ENCODE measurements at places on chromosomes 4 and X. TPM values are rescaled to one million over a fixed set of nuclear protein-coding genes. Genes with fewer than 3 reads are reported as not detected.
A peak's percentile ranks its signal among the peaks of the same experiment; 100 is the strongest.

- DNase-seq, result no peak
Observed at GRCh38 chrX:129787336-129788055, 7.7 kb downstream of the SASH3 start.

The SPIN3 gene
- 6.6 TPM for total RNA-seq

The SPATA4 gene
- total RNA-seq, result not detected

DNA sequence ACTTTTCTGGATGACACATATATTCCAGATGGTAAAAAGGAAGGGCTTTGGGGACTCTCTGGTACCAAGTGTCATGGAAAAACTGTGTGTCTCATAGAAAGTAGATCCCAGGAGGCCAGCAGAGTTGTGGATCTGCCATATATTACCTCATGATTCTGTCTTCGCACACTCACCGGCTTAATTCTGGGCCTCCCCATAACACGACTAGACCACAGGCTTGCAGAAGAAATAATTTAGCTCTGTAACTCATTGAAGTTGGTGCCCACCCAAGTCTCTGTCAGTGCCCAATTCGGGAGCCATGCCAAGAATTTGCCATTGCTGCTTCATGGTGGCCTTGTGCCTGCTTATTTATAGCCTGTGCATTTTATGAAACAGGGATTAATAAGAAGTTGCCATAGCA is 104.5 kb downstream of the AR start:
- no peak for DNase-seq

The N4BP2 gene
- 17.6 TPM for total RNA-seq

GRCh38 chrX:119292445-119292844 is 56.4 kb downstream of the PGRMC1 start:
- no peak for DNase-seq

DNA sequence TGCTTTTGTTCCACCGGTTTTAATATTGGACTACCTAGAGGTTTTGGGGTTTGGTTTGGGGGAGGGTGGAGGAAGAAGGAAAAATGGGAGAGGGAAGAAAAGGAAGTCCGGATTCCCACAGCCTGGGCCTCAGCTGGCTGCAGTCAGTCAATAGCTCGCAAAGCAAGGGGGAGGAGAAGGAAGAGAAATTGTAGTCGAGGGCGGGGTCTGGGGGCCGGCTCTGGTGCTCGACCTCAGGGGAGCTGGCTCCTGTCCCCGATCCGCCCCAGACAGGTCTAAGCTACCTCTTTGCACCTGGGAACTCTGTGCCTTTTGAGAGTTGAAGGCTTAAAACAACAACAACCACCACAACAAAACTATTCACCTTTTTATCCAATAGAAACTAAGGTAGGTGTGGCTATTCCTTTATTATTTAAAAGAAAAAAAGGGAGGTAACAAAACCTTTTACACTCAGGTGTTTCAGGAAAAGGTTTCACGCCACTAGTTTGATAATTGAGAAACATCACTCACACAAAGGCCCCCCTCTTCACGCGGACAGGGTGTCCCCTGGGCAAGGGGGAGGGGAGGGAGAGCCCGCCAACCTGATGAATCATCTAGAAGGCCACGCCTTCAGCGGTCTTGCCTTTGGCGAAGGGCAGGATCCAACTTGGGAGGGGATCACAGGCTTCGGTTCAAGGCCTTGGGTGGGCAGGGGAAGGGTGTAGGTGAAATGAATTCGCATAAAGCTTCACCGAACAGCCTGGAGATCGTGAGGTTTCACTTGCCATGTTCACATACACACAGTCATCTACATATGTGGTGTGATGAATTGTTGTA is 1.6 kb upstream of the LNX1 start:
- no peak for DNase-seq

DNA sequence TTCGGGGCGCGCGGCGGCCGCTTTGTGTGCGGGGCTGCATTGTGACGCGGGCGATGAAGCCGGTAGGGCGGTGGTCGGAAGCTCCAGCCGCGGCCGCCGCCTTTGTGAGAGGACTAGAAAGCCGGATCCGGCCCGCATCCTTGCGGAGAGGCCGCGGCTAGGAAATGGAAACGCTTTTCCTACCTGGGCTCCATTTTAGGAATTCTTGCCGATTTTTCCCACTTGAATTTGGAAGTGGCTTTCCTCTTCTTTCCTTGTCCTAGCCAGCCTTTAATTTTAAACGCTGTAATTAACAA is 708 bp downstream of the TMSB4X start:
- DNase-seq, result no peak

DNA sequence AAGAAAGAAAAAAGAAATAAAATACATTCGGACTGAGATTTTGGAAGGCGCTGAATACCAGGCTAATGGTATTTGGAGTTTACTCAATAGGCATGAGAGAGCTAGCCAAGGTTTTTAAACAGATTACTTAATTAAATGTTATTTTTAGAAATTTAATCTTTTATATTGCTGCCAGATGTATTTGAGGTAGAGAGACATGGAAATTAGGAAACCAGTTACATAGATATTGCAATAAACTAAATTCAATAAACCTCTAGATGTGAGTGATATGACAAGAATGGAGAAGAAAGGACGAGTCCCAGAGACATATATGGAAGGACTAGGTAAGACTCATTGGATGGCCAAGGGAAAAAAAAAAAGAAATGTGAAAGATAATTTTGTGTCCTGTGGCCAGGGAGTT is 38.5 kb upstream of the IL13RA1 start:
- no peak for DNase-seq

DNA sequence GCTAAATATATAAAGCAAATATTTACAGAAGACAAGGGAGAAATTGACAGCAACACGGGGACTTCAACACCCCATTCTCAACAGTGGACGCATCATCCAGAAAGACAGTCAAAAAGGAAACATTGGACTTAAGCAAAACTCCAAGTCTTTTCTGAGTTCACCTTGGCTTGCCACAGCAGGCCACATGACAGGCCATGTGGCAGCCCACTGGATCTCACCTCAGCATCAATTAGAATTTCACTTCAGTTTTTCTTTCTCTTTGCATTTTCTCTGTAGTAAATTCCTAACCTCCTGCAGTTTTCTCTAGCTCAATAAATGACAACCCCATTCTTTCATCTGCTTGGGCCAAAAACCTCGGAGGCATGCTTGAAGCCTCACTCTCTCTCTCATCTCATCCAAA is 12.4 kb downstream of the SMIM9 start:
- DNase-seq, result no peak

The UCP1 gene
- total RNA-seq, result not detected

The SPARCL1 gene
- not detected for total RNA-seq

The GSX2 gene
- total RNA-seq, result not detected

The PARM1 gene
- total RNA-seq, result not detected

DNA sequence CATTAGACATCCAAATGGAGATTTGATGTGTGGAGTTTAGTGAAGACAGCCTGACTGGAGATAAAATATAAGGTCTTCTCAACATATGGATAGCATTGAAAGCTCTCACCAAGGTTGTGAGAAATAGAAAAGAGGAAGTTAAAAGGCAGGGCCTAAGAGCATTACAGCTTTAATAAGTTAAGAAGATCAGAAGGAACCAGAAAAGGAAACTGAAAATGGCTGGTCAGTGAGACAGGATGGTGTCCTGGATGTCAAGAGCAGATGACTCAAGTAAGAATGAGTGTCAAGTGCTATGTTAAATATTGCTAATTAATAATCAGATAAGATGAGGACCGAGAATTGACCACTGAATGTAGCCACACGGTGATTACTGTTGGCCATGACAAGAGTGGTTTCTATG is 642.9 kb downstream of the STPG2 start:
- DNase-seq, result no peak

The ANOS1 gene
- total RNA-seq, result not detected

GRCh38 chr4:120207021-120207420 is 140.4 kb upstream of the MAD2L1 start:
- DNase-seq, result no peak

DNA sequence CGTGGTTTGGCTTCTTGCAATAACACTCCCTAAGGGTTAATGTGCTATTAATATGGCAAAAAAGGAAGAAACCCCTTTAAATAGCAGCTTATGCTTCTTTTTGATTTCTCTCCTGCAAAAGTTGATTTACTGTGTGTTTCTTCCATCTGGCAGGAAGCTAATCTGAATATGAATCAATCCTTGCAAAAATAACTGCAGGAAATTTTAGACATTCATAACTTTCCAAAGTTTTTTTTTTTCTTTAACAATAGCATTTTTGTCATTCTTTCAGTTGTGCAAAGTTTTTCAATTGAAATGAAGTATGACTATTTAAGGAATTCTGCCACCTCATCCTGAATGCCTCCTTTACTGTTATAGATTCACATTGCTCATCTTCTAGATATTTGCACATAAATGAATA is 115.6 kb downstream of the SPANXA1 start:
- no peak for DNase-seq

The AMTN gene
- total RNA-seq, result not detected

DNA sequence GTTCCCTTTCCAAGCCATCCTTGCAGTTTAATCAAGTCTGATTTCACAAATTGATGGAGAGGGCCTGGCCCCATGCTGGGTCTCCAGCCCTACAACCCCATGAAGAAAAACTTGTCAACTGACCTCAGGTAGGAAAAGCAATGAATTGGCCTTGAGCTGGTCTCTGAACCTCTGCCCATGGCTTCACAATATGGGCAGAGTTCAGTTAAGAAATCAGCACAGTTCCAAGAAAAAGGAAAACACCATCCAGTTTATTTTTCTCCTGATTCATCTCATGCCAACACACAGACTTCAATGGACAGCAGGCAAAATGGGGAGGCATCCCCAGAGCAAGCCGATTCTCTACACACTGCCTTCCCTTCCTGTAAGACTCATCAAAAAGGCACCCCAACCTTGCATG is 3.3 kb downstream of the RIPPLY1 start:
- DNase-seq, result no peak

GRCh38 chr4:8373270-8373972 is 67.1 kb downstream of the ACOX3 start:
- peak; percentile 55 for DNase-seq

- DNase-seq, result no peak
Observed at GRCh38 chr4:33104273-33104672, 2384.1 kb downstream of the PCDH7 start.

- DNase-seq, result peak; percentile 74
Observed at GRCh38 chr4:7960790-7961655, 21.4 kb upstream of the AFAP1 start.

- peak; percentile 39 for DNase-seq
Observed at GRCh38 chr4:7427361-7427760, 7.4 kb downstream of the PSAPL1 start.

All from natural killer cell treated with Interleukin-12 subunit alpha and Interleukin-12 subunit beta and Interleukin-15 and Interleukin-18, amount 100 ng/mL, for 72 hours (primary cell).